ENCODE measurements at places on chromosomes 13 and 19. TPM values are rescaled to one million over a fixed set of nuclear protein-coding genes. Genes with fewer than 3 reads are reported as not detected.

DNA sequence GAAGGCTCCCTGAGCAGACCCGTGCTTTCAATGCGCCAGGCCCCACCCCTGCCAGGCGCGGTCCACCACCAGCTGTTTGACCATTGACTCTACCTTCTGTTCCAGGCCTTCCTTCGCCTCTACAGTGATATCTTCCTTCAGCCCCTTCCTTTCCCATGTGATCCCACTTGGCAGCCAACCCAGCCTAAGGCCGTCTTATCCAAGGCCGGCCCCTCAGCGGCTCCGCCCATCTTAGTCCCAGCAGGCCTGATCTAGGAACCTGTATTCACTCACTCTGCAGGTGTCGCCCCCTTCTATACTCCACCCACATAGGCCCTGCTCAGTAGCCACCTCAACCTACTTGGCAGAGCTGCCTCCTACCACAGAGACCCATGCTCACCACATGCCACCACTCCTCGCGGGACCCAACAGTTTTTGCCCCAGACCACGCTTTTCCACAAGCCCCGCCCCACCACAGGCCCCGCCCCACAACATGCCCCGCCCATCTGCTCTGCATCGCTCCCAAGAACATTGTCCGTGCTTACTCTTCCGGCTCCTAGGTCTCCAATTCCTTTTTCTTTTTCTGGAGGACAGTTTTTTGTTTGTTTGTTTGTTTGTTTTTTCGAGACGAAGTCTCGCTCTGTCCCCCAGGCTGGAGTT, 2.9 kb downstream of the RASIP1 start:
- DNase-seq: no peak

- no peak for DNase-seq
Measured at GRCh38 chr13:98869408-98870090, 108.3 kb downstream of the DOCK9 start.

DNA sequence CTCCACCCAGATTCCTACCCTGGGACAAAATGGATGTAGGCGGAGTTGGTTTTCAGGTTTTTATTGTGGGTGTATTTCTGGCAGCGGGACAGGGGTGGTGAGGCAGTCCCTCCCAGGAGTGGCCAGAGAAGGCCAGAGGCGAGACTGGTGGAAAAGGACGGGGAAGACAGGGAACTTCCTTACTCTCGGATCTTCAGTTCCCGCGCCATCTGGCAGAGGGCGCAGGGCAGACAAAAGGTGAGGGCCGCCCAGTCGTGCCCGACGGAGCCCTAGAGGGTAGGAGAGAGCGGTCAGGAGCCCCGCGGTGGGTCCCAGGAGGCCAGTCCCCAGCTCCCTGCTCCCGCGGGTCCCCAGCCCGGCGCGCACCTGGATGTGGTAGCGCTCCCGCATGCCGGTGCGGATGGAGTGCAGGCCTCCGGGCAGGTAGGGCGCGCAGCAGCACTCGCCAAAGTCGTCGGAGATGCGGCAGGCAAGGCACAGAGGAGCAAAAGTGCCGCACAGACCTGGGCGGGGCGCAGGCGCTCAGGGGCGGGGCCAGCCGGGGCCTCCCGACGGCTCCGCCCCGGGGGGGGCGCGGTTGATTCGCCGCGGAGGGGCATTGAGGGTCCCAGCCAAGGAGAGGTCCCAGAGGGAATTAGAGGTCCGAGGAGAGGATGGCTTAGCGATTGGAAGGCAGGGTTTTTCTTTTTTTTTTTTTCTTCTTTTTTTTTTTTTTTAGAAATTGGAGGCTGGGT, 3.0 kb downstream of the CNFN start:
- DNase-seq: peak; percentile 91

DNA sequence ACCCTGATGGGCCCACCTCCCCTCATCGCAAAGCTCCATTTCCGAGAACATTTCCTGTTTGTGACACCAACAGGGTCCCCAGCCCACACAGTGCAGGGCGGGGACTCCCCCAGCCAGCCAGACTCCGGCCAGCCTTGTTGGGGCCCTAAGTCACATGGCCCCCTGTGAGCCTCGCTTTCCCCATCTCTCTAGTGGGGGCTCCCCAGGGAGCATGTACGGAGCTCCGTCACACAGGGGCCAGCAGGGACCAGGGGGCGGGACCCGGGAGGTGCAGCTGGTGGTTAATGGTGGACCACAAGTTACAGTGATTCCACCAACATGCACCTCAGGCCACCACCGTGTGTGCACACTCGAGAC, 1.7 kb downstream of the TBXA2R start:
- DNase-seq: peak; percentile 84

- DNase-seq: no peak
Measured at GRCh38 chr19:55348317-55349034, 6.0 kb downstream of the COX6B2 start.

DNA sequence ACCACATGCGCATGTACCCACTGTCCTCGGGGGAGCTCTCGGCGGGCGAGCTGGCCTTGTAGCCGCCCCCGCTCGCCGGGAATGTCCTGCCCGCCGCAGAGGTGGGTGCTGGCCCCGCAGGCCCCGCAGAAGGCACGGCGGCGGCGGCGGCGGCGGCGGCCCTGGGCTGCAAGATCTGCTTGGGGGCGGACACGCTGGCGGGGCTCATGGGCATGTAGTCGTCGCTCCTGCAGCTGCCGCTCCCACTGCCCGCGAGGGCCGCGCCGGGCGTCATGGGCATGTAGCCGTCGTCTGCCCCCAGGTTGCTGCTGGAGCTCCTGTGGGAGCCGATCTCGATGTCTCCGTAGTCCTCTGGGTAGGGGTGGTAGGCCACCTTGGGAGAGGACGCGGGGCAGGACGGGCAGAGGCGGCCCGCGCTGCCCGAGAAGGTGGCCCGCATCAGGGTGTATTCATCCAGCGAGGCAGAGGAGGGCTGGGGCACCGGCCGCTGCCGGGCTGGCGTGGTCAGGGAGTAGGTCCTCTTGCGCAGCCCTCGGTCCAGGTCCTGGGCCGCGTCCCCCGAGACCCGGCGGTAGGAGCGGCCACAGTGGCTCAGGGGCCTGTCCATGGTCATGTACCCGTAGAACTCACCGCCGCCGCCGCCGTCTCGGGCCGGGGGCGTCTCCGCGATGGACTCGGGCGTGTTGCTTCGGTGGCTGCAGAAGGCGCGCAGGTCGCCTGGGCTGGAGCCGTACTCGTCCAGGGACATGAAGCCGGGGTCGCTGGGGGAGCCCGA, 2.4 kb downstream of the IRS2 start:
- no peak for DNase-seq

DNA sequence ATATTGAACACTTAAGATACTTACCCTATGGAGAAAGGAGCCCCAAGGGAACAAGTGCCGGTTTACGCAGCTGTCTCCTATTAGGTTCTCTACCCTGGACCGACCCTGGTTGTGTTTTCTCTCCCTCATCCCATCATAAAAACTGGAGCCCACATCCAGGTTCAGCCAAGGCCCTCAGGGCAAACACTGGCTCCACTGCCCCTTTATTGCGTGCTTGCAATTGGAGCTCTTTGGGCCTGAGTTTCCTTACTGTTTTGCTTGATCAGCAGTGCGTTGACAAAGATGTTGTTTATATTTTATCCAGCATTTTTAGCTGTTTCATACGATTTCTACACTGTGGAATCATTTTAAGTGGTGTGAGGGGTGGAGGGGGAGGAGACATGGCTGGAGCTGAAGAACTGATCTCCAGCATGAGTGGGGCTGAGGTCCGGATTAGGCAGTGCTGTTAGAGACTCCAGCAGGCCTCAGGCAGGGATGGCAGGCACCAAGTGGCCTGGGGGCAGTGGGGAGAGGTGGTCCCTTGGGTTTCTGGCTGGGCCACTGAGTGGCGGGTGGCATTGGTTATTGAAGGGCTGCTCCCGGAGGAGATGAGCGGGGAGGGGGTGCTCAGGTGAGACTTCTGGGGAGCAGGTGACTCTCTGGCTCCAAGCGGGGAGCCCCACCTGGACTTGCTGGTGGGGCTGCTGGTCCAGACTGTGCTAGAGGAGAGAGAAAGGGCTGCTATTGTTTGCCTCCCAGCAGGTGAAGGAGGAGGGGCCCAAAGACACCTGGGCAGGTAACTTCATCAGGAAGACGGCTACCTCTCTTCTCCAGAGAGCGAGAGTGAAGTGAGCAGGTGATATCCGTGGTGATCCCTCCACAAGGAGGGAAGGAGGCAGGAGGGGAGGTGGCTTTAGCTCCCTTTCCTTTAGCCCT, 62.4 kb upstream of the RNF113B start:
- DNase-seq: no peak

Gene CCL25
- not detected for total RNA-seq

- DNase-seq: no peak
Measured at GRCh38 chr13:113500530-113501265, 10.2 kb upstream of the DCUN1D2 start.

Gene SYNGR4
- not detected for total RNA-seq

Gene IFI30
- total RNA-seq: 206 TPM

DNA sequence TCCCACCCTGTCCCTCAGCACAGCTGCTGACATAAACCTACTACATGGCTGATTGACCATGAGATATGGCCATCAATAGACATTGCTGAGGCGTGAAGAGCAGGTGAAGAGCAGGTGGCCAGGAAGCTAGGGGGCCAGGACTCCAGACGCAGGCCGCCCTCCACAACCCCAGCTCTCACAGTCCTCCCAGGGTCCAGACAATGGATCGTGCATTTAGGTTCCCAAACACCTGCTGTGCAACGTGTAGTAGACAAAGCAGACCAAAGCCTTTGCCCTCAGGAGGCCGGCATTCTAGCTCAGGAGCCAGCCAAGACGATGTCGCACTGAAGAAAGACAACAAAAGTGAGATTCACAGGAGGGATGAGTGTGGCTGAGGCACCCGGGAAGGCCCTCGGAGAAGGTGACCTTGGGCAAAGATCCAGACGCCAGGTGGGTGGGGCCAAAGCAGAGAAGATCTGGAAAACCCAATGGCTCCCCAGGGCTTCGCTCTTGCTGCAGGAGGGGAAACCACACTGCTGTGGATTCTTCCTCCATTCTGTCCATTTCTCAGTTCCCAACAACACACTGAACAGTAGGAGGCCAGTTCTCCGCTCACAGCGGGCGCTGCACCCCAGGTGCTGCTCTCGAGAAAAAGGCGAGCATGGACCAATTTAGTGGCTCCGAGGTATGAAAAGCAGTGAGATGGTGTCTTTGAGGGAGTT, 1.4 kb downstream of the FFAR1 start:
- peak; percentile 75 for DNase-seq

Gene PGLYRP1
- total RNA-seq: 32.3 TPM

DNA sequence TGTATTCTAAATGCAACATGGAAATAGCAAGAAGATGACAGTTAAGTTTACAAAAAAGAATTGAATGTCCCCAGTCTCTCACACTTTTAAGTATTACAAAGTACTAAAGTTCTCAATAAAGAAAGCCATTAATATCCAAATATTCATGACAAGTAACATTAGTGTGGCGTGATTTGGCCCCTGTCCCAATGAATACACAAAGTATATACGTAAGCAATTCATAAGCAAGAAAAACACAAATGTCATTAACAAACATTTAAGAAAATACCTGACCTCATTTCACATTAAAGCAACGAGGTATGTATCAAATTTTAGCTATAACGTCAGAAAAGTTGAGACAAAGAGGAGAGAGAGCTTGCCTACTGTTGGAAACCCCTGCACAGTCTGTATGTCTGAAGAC, 241.9 kb upstream of the IRS2 start:
- no peak for DNase-seq

DNA sequence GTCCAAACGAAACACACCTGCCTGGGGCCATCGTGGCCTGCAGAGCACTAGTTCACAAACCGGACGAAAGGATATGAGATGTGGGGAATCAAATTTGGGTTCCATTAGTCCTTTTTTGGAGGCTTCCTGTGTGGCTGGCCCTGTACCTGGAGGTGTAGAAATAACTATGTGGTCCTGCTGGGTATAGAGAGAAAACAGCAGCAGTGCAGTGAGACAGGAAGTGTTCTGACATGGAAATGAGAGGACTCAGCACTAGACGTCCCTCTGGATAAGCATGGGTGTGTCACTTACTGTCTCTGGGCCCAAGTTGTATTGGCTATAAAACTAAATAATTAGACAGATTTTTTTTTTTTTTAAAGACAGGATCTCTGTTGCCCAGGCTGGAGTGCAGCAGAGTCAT, 12.3 kb downstream of the KDELR1 start:
- no peak for DNase-seq

Gene CGB2
- not detected for total RNA-seq

Gene MAST1
- total RNA-seq: 0.26 TPM

Gene METTL21C
- not detected for total RNA-seq

- DNase-seq: no peak
Measured at GRCh38 chr19:42634409-42635232, 39.9 kb upstream of the CEACAM8 start.

Gene GZMM
- total RNA-seq: 16.9 TPM

DNA sequence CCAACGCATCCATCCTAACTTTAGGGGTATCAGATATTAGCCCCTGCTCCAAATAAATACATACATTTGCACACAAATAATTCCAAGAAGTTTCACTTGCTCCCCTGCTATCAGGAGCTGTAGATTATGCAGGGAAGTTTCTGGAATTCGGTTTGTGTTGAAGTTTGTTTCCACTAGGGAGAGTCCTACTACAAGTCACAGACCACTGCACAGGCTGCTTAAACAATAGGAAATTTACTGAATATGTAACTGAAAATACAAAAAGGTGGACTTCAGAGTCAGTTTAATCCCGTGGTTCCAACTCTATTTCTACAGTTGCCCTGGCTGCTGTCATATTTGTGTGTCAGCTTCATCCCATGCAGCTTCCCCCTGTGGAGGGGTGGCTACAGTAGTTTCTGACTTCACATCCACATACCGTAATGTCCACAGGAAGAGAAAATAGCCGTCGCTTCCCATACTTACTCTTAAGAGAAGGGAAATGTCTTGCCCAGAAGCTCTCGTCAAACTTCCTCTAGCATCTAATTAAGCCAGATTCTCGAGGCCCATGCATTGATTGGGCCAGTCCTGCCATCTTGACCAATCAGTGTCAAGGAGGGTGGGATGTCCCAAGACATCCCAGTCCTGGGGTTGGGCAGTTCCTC, 286.6 kb downstream of the COG6 start:
- DNase-seq: no peak

Gene NLRP4
- total RNA-seq: not detected
